ENCODE measurements at places on chromosomes 16 and 17.
A peak's percentile ranks its signal among the peaks of the same experiment; 100 is the strongest.

DNA sequence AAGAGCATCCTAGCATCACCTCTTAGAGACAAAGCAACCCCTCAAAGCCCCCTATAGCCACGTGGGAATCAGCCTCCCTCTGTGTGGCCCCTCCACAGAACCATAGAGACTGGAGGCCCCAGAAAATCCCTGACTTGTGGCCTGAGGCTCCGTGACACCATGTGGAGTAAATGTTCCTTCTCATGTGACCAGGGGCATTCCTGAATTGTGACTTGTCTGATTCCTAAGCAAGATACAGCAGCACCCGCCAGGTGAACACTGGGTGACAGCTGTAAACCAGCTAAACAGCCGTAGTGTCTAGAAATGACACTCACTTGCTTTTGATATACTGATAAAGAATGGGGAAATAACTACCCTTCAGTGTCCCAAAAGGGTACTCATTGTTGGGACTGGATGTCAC, 79.0 kb downstream of the DYNLRB2 start:
- no peak for DNase-seq

GRCh38 chr16:58499092-58499511, 841 bp upstream of the NDRG4 start:
- DNase-seq = no peak

DNA sequence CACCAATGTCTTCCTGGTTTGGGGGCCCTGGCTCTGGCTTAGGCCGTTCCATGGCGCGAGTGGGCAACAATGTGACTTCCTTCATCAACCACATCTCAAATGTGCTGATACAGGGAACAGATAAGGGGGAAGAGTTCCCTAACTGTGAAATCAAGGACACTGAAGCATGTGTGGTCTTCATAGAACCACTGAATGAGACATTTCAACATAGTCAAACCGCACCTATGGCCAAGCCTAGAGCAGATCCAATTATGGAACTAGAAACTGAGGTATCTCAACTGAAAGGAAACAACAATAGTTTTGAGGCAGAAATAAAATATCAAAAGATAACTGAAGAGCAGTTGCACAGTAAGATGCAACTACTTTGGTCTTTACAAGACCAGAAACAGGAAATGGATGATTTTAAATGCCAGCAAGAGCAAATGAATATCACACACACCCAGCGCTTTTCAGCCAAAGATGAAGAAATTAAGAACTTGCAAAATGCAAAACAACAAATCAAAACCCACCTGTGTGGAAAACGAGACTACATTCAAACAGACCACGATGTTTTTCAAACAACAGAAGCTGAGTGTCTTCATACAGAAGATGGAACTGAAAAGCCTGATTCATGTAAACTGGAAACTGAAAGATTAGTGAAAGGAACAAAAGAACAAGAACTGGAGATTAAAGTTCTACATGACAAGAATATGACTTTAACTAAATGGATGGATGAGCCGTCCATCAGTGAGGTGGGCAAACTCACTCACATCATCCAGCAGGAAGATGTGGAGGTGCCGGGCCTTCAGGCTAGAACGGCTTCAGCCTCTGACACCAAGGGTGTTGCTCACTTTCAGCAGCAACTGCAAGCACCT, 18.1 kb upstream of the LCMT1 start:
- no peak for DNase-seq

- DNase-seq = no peak
Measured at GRCh38 chr16:4947722-4948503, 10.2 kb upstream of the SEC14L5 start.

- DNase-seq = no peak
Measured at GRCh38 chr16:8955828-8956227, 7.9 kb downstream of the USP7 start.

GRCh38 chr16:86680162-86680561, 101.8 kb downstream of the FOXL1 start:
- no peak for DNase-seq

- DNase-seq = peak; percentile 24
Measured at GRCh38 chr16:22092143-22092933, at the start of gene VWA3A. Gene VWA3A, plus strand, starts transcription at chr16:22092541. Its CDS starts 97 bp downstream, at chr16:22092638.

GRCh38 chr17:75610103-75610984, 22.7 kb downstream of the MYO15B start:
- DNase-seq = no peak

DNA sequence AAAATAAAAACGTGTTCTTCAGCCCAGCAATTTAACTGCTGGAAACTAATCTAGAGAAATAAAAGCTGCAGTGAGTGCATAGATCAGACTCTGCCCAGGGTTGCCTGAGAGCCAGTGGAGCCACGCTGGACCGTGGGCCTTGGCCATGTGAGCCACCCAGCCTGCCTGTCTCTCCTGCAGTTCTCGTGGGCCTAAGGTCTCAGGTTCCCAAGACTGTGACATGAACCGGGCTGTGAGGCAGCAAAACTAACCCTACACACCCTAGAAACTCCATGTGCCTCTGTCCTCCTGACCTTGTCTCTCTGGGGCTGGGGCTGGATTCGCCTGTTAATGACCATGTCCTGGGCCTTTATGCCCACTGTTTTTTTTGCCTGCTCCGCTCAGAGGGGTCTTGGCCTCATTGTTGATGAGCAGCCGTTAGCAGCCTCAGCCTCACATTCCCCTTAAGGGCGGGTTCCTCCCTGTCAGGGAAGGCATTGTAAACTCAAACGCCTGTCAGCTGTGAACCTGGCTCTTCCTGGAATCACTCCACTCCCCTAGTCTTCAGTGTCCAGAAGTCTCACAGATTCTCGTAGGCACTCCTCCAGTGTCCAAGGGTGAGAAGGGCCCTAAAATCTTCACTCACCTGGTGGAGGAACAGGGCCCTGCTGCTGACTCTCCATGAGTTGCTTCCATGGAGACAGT, 16.9 kb downstream of the C16orf90 start:
- no peak for DNase-seq

GRCh38 chr17:65529761-65530522, 31.5 kb downstream of the AXIN2 start:
- no peak for DNase-seq

GRCh38 chr16:29825145-29826044, 5.1 kb downstream of the MVP start:
- peak; percentile 70 for DNase-seq

DNA sequence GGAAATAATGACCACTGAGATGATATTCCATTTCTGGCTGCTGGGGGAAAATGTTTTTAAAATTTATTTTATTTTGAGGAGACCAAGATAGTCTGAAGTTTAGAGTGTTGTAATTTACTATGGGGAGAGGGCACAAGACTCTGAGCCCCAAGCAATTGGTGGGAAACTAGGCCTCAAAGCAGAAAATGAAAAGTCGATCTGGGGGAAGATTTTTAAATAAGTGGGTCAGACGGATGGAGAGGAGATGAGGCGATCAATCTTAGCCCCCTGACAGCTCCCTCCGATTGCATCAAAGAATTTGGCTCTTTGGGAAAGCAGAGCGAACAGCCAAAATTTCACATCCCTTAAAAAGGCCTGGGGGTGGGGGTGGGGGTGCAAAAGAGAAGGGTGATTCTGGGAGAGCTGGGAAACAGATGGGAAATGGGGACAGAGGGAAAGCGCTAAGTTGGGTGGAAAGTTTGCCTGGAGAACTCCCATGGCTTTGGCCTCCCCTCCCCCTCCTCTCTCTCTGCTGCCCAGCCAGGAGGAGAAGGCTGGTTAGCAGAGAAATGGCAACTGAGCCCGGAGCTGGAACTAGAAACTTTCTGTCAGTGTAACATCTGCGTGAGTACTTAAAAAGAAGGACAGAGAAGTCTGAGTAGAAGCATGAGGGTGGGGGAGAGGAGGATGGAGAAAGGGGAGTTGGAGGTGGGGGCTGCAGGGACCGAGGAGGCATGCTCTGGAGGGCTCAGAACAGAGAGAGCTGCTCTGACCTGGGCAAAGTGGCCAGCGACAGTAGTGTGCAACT, 1.4 kb upstream of the HOXB2 start:
- DNase-seq = no peak

GRCh38 chr17:28041844-28042656, 427 bp upstream of the NLK start:
- peak; percentile 20 for DNase-seq

- DNase-seq = no peak
Measured at GRCh38 chr16:3494386-3494973, 809 bp downstream of the C16orf90 start.

DNA sequence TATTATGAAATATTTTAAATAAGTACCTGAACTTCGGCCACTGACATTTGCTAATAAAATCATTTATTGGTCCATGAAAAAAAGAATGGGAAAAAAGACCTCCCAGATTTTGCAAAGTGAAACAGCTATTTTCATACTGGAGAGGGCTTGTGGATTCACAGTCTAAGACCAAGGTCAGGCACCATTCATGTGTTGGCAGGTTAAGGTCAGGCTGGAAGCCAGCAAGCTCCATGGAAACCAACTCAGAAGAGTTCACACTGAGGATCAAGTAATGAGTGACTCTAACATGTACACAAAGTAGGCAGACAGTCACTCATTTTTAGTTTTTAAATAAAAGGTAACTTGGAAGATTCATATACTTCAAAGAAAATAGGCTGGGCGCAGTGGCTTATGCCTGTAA, 3.4 kb downstream of the DNAJA2 start:
- no peak for DNase-seq

DNA sequence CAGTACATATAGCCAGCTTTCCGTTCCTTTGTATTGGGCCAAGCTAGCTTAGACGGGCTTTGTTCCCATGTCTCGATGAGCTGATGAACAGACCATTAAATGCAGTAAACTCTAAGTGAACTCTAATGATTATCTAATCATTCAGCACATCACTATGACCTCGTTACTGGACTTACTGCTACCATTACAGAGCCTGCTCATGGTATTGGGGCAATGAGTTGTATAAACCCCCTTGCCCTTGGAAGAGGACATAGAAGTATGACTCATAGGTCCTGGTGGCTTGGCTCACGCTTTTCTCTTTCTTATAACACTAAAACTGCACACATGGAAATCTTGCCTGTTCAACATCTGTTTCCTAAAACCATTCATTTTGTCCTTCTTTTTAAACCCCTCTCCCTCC, 93.6 kb upstream of the DYNLRB2 start:
- peak; percentile 1 for DNase-seq

DNA sequence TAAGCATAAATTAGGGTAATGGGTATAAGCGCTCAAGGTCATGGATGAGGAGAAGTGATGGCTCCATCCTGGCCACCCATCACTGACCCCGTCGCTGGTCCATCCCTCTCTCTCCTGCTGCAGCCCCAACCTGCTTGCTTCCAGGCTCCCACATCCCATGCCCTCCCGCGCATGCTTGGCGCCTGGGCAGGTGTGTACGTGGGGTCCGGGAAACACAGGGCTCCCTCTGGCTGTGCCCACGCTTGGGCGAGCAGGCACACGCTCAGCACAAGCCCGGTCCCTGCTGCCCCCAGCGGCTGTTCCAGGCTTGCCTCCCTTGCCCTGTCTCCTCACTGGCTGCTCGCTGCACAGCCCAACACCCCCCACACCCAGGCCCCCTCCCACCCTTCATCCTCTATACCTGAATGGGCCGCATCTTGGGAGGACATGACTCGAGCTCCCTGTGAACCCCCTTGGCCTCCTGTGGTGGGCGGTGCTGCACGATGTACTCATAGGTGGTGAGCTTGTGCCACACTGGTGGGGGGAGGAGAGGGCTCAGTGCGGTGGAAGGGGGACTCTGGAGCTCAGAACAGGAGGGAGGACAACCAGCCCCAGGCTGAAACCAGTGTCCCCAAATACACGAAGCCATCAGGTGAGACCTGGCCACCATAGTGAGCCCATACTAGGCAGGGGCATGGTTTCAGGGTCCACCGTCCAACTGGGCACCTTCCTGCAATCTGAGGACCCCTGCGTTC, 4.7 kb upstream of the TPPP3 start:
- no peak for DNase-seq

DNA sequence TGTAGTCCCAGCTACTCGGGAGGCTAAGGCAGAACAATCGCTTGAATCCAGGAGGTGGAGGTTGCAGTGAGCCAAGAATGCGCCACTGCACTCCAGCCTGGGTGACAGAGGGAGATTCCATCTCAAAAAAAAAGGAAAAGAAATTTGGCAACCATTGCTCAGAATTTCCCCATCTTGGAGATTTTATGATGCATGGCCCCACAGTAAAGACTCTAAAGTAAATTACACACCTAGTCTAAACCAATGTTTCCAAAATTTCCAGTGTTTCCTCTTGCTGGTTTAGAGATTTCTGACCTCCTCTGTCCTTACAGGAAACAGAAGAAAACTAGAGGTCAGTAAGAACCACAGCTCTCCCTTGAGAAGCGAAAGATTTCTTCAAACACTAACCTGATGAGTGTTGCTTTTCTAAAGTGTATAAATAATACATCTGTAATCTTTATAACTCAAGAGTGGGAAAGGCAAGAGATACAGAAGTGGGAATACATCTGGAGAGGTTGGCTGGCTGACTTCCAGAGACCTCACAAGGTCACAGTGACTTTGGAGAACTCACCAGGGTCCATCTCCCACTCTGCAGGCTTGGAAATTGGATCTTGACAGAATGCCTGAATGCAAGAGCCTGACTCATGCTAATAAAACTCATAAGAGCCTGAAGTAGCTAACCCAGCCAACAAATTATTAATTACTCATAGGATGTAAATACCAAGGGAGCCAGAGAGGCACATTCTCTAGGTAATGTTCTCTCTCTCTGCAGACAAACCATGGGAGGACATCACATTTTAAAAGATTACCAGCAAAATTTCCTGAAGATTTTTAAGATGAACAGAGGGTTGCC, 8.8 kb downstream of the ADAT1 start:
- DNase-seq = peak; percentile 88

DNA sequence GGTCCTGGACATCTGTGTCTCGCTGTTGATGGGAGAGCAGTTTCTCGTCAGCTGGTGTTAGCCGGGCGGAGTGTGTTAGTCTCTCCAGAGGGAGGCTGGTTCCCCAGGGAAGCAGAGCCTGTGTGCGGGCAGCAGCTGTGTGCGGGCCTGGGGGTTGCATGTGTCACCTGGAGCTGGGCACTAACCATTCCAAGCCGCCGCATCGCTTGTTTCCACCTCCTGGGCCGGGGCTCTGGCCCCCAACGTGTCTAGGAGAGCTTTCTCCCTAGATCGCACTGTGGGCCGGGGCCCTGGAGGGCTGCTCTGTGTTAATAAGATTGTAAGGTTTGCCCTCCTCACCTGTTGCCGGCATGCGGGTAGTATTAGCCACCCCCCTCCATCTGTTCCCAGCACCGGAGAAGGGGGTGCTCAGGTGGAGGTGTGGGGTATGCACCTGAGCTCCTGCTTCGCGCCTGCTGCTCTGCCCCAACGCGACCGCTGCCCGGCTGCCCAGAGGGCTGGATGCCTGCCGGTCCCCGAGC, 17.9 kb downstream of the GAA start:
- no peak for DNase-seq
